ENCODE measurements at places on chromosomes 5 and 9.

DNA sequence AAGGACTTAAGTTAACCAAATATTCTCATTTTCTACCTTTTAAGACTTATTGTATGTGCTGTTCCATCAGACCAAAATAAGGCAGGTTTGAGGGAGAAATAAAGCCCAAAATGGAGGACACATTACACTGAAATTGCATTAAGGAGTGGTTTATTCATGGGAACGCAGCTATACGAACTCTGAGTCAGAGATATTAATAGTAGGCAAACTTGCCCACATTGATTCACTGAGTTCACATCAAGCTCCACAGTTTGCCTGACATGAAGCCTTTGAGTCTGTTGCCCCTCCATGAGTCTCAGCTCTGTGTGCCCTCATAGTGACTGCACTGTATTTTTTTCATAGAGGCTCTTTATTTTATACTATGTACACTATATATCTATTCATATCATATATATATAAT lies 135.0 kb upstream of the SNX2 start:
- no peak for DNase-seq

DNA sequence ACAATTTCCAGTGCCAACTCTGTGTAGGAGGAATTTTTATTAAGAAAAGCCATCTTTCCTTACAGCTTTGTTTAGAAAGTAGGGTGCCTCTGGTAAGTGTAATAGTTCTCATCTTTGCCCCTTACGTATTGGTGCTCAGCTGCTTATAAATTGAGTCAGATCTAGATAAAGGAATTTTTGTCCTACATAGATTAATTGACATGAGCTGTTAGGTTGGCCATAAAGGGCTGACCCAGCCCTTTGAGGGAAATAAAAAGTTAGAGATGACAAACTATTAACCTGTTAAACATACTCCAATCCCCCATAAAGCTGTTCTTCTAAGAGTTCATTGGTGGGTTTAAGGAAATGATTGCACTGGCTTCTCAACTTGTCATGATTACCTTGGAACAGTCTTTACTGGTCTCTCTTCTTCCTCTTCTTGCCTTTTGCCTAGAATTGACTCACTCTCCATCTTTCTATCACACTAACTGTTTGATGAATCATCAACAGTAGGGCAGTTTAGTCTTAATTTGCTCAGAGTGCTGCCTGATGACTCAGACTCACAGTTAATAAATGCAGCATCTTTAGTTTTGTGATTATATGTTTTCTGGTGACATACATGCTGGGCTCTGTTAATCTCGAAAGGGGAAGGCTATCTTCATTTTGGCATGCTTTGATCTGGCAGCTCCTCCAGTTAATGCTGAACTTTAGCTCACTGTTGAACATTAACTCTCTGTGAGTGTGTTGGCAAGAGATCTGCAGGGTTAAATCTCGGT lies 51.7 kb downstream of the ARHGAP26 start:
- DNase-seq: no peak

DNA sequence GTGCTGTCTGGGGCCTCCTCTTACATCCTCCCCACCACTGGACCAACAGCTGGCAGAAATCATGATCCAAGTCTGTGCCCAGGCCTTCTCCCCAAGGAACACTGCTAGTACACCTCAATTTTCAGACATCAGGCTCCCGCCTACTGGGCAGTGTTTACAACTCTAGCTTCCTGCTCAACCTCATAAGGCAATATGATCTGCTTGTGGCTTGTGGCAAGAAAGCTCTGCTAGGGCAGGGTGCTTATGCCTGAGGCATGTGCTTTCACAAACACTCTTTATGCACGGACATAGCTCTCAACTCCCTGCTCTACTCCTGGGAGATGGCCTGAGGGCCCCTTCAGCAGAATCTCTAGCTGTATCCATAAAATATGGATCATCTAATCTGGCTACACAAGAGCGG lies 32.5 kb downstream of the SH3TC2 start:
- DNase-seq: no peak

DNA sequence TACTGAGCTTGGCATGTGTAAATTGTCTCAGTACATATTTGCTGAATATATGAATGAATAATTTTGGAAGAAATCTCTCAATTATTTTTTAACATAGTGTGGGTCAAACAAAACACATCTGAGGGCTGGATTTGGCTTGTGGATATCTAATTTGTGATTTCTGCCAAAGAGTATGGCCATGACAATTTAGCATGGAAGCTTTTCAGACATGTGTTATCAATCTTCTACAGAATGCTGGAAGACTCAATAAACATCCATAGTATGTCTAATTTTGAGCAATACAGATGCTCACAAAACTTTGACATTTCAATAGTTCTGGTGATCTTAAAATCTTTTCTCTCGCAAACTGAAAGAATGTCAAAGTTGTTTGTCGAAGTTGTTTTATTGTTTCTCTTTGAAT lies 214.1 kb upstream of the ANKH start:
- no peak for DNase-seq

GRCh38 chr5:113266227-113266912 lies 168.4 kb downstream of the TSSK1B start:
- no peak for DNase-seq

GRCh38 chr9:120733190-120733589 lies 18.9 kb upstream of the MEGF9 start:
- DNase-seq: peak; percentile 93

GRCh38 chr5:142886211-142886610 lies 116.0 kb downstream of the ARHGAP26 start:
- DNase-seq: no peak

DNA sequence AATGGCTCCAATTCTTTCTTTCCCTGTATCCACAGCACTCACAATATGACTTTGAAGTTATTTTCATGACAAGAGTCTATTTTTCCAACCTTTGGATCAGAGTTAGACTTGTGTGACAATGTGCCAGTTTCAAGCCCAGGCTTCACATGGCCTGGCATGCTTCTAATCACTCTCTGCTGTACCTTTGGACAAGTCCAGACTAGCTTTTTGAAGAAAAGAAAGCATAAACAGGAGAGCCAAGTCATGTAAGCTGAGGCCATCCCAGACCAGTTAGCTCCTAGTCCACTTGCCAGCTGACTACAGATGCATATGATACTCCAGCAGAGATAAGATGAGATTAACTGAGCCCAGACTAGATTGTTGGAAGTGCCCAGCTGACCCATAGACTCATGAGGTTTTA lies 513.6 kb upstream of the C9orf72 start:
- no peak for DNase-seq

GRCh38 chr9:130181678-130182380 lies 9.6 kb downstream of the NCS1 start:
- DNase-seq: no peak

GRCh38 chr5:159240301-159240870 lies 22.7 kb upstream of the UBLCP1 start:
- DNase-seq: no peak

All from thyroid gland (tissue), 4 donors.